Daoy (cell line): ENCODE measurements at places on chromosomes 6 and 20.

DNA sequence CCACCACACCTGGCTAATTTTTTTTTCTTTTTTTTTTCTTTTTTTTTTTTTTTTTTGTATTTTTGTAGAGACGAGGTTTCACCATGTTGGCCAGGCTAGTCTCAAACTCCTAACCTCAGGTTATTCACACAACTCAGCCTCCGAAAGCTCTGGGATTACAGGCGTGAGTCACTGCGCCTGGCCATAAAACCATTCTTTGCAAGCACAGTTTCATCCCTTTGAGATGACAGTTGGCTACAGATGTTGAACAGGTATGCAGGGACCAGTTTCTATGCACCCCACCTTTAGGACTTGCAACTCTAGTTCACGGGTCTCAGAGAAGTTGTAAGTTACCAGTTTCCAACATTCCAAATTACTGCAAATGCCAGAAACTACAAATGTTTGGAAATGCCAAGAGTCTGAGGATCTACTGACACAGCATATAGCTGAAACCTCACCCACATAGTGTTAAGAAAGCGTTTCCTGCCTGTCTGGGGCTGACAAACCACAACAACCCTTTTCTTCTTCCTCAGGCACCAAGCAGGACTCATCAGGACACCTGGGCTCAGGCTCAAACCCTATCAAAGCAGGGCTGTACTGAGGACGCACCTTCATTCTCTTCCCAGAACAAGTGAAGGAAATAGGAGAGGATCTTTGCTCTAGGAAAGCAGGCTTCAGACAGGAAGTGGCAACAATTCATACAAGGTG, 22.9 kb downstream of the ARHGAP18 start:
- DNase-seq, result peak; percentile 54

DNA sequence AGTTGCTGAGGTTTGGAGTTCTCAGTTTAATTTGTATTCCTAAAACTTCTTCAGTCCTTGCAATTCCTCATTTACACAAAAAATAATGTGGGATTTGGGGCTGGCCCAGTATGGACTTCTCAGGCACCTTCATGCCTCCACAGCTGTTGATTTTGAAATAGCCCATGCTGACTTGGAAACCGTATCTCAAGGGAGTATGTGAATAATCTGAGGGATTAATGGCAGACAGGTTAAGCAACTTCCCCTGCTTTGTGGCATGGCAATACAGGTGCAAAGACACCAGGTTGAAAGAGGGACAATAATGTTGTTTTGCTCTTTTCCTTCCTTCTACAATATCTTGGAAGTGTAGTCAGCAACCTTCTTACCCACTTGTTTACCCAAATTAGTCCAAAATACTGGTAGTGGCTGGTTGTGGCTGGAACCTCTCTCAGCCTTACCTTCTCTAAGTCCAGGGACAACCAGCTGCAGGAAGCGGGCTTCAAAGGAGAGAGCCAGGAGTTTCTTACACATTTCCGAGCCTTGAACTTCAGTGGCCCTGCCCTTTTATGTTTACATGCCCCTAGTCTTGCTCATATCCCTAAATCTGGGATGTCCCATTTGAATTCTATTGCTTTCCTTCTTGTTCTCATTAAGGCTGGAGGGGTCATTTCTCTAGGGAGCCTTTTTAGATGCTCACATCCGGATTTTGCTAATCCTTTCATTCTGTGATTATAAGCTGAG, 44.1 kb upstream of the ADGRF1 start:
- no peak for DNase-seq

- DNase-seq, result no peak
Measured at GRCh38 chr6:106745197-106745770, 115.9 kb downstream of the QRSL1 start.

- DNase-seq, result no peak
Measured at GRCh38 chr6:151081656-151082055, 158.1 kb upstream of the AKAP12 start.

DNA sequence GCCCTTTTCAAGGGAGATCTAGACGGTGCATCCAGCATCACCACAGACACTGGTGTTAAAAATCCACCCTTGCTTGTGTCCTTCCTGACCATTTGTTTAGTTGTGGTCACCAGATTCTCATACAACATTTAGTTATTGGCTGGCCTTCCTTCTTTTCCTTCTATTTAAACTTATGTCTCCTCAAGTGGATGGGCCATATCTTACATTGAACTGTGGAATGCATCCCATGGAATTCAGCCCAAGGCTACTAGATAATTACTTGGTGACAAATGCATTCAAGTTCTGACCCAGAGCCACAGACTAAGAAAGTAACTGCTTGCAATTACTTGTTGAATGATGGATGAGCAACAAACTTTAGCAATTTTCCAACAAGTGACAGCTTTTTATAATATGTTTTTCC, 198.9 kb upstream of the SSTR4 start:
- DNase-seq, result peak; percentile 22

DNA sequence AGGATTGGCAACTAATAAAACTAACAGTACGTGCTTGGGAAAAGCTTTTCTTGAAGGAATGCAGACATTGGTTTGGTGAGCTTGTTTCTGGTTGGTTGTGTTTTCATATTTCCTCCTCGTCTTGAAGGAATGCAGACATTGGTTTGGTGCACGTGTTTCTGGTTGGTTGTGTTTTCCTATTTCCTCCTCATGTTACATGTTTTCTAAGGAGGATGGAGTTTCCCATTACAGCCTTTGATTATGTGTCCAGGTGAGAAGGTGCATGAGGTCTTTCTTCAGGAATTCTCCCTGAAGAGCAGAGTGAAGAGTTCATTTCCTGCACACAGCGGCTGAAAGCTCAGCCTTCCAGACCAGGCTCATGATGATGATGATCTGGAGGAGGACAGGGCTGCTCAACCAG, 190.6 kb downstream of the SMOC2 start:
- no peak for DNase-seq

- no peak for DNase-seq
Measured at GRCh38 chr20:63946986-63947637, 9.1 kb downstream of the UCKL1 start.

GRCh38 chr6:167588920-167589614, 237.6 kb upstream of the AFDN start:
- DNase-seq, result no peak
